ENCODE measurements at places on chromosomes 4 and X. TPM values are rescaled to one million over a fixed set of nuclear protein-coding genes. Genes with fewer than 3 reads are reported as not detected.

FHDC1 gene
- 6.7 TPM for total RNA-seq

MPC1L gene
- total RNA-seq, result not detected

ERVMER34-1 gene
- not detected for total RNA-seq

THAP6 gene
- 2.0 TPM for total RNA-seq

DCLK2 gene
- total RNA-seq, result 4.7 TPM

GRCh38 chr4:54542540-54543041, 115.2 kb upstream of the KIT start:
- no peaks in the 10 kb centered on the region for H3K27me3 ChIP-seq
- H3K4me3 ChIP-seq, result no peak overlapping the region
- H3K4me1 ChIP-seq, result peaks cover 13% of the 10 kb centered on the region
- H3K36me3 ChIP-seq, result no peaks in the 10 kb centered on the region

GRCh38 chr4:188299161-188299560, 159.9 kb downstream of the TRIML1 start:
- H3K27me3 ChIP-seq, result no peaks in the 10 kb centered on the region
- no peak overlapping the region for H3K4me3 ChIP-seq
- H3K36me3 ChIP-seq, result no peaks in the 10 kb centered on the region
- H3K27ac ChIP-seq, result no peak overlapping the region

DNA sequence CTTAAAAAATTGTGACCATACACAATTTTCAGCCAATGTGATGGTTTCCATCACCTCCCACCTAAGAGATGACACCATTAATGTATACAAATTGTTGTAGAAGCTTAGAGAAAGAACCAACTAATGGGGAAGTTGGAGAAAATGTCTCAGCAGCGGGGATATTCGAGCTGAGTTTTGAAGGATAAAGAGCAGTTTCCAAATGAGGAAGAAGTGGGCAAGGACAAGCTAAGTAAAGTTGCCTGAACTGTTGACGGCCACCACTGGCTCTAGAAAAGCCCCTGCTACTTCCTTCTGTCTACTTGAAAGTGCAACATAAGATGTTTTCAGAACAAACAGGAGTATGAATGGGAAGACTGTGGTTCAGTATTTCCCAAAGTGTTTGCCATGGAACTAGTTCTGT, 92.0 kb downstream of the CHRNA9 start:
- no peak overlapping the region for H3K27ac ChIP-seq
- peaks cover 77% of the 10 kb centered on the region for H3K36me3 ChIP-seq

DNA sequence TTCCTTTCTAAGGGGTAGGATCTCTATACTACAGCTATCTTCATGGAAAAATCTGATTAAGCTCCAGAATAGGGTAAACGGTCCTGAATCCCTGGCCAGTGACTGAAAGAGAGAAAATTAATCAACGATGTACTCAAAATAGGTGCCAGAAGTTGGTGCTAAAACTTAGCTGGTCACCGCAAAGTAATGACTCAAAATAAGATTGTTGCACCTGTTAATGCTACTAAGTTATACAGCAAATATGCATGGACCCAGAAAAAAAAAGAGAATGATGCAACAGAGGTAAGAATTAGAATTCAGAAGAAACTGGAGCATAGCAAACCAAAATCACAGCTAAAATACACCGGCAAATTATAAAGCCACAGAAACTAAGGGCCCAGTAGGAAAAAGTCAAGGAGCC, 239.7 kb upstream of the FAM241A start:
- H3K4me1 ChIP-seq, result no peaks in the 10 kb centered on the region
- no peak overlapping the region for H3K27ac ChIP-seq
- H3K27me3 ChIP-seq, result no peaks in the 10 kb centered on the region
- no peak overlapping the region for H3K4me3 ChIP-seq
- DNase-seq, result no peak

DNA sequence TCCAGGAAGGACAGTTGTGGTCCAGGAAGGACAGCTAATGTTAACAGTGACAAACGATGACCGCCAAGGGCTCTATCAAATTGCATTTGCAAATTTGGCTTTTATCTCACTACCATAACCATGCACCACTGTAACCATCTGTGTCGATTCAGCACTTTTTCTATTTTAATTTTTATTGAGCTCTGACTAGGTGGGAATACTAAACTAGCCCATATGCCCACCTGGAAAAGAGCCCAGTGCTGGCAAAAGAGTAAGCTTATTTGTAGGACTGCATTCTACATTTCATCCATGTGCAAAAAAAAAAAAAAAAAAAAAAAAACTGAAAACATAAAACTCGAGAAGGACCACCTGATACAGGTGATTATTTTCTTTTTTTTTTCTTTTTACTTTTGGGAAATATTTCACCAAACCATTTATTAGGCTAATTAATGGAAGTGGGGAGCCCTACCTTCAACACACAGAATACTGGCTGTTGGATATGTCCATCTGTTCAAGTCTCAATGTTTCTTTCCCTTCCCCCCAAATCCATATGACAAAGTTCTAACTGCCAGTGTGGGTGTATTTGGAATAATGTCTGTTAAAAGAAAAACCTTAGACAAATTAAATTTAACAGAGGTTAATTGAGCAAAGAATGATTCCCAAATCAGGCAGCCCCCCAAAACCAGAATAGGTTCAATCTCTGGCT, 99.5 kb upstream of the MXRA5 start:
- no peak overlapping the region for H3K4me3 ChIP-seq
- DNase-seq, result no peak
- no peak overlapping the region for H3K27ac ChIP-seq
- H3K27me3 ChIP-seq, result no peaks in the 10 kb centered on the region
- H3K4me1 ChIP-seq, result no peaks in the 10 kb centered on the region

GRCh38 chr4:86965019-86965976, 30.5 kb downstream of the AFF1 start:
- no peaks in the 10 kb centered on the region for H3K27me3 ChIP-seq
- no peaks in the 10 kb centered on the region for H3K36me3 ChIP-seq
- H3K27ac ChIP-seq, result no peak overlapping the region
- no peak for DNase-seq

GRCh38 chrX:20664131-20664530, 397.4 kb upstream of the RPS6KA3 start:
- H3K4me3 ChIP-seq, result no peak overlapping the region
- no peaks in the 10 kb centered on the region for H3K27me3 ChIP-seq
- no peak overlapping the region for H3K27ac ChIP-seq
- H3K36me3 ChIP-seq, result no peaks in the 10 kb centered on the region
- H3K4me1 ChIP-seq, result no peaks in the 10 kb centered on the region

DNA sequence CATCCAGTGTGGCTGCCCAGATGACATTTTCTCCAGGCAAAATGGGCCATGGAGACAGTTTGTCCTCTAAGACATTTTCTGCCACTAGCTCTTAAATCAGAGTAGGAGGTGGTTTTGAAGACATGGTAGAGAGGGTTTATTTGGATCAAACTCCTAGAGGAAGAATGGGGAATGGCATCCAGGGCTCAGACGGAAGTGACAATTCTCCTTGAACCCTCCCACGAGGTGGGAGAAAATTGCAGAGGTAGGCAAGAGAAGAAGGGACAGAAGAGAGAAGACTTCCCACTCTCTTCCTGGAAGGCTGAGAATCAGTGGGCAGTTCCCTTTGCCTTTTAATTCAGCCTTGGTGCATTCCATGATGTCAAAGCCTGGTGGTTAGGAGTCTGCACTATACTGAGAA, 194.0 kb downstream of the SMIM20 start:
- no peaks in the 10 kb centered on the region for H3K36me3 ChIP-seq
- H3K27ac ChIP-seq, result no peak overlapping the region
- no peak overlapping the region for H3K4me3 ChIP-seq
- DNase-seq, result no peak

DNA sequence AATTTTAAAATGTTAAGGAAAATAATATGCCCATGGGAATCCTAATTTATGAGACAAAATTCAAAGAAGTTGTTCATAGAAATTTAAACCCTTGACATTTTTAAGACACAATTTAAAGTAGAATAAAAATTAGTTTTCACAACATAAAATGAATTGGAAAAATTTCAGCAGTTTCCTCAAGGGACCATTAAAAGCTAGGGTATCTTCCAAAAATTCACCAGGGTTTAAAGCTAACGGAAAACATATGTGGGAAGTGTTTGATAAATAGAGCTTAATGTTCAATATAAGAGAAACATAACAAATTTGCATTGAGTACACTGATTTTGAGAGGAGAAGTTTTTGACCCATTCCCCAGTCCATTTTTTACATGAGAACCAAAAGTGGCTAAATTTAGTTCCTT, 228.9 kb upstream of the TTC29 start:
- no peak overlapping the region for H3K4me3 ChIP-seq
- no peaks in the 10 kb centered on the region for H3K27me3 ChIP-seq
- DNase-seq, result no peak
- H3K4me1 ChIP-seq, result no peaks in the 10 kb centered on the region

GRCh38 chr4:170270628-170271027, 180.9 kb upstream of the AADAT start:
- H3K27ac ChIP-seq, result no peak overlapping the region
- no peaks in the 10 kb centered on the region for H3K27me3 ChIP-seq
- DNase-seq, result no peak
- no peaks in the 10 kb centered on the region for H3K4me1 ChIP-seq
- no peaks in the 10 kb centered on the region for H3K36me3 ChIP-seq

DNA sequence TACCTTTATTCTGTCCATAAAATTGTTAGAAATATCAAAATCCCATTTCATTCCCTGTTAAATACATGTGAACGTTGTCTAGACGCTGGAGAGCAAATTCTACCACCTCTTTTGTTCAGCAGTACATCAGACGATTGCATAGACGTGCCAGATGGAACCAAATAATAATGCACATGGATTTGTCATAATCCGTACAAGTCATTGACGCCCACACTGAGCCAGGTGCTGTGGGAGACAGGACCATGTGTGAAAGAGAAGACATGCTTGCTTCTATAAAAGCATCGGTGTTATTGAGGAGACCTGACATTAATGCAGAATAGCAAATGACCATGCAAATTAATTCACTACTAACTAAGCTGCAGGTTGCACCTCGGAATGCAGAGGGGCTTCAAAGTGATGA, 175.0 kb downstream of the PTTG2 start:
- no peak overlapping the region for H3K4me3 ChIP-seq
- no peaks in the 10 kb centered on the region for H3K27me3 ChIP-seq
- H3K27ac ChIP-seq, result no peak overlapping the region
- H3K36me3 ChIP-seq, result peaks cover 62% of the 10 kb centered on the region

DNA sequence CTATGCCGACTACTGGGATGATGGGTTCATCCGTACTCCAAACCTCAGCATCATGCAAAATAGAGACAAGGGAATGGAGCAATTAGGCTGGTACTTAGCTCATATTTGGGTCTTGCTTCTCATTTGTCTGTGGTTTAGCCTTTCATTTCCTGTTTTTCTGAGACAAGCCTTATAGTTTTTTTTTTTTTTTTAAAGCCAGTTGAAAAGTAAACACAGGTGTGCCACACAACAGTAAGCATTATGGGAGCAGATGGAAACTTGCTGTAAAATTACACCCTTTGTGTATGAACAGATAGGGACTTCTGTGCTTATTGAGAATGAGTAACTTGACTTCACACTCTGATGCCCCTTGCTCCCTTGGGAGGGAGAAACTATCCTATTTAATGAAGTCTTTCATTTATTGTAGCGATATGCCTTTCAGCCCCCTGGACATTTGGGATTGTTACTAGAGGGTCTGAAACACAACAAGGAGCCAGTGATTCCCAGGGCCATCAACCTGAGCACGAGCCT, 13.7 kb downstream of the RASSF6 start:
- H3K27ac ChIP-seq, result peak overlapping the region; percentile 65
- no peaks in the 10 kb centered on the region for H3K36me3 ChIP-seq
- no peak overlapping the region for H3K4me3 ChIP-seq
- H3K4me1 ChIP-seq, result peaks cover 28% of the 10 kb centered on the region
